ENCODE measurements at places on chromosomes 6 and 20.

DNA sequence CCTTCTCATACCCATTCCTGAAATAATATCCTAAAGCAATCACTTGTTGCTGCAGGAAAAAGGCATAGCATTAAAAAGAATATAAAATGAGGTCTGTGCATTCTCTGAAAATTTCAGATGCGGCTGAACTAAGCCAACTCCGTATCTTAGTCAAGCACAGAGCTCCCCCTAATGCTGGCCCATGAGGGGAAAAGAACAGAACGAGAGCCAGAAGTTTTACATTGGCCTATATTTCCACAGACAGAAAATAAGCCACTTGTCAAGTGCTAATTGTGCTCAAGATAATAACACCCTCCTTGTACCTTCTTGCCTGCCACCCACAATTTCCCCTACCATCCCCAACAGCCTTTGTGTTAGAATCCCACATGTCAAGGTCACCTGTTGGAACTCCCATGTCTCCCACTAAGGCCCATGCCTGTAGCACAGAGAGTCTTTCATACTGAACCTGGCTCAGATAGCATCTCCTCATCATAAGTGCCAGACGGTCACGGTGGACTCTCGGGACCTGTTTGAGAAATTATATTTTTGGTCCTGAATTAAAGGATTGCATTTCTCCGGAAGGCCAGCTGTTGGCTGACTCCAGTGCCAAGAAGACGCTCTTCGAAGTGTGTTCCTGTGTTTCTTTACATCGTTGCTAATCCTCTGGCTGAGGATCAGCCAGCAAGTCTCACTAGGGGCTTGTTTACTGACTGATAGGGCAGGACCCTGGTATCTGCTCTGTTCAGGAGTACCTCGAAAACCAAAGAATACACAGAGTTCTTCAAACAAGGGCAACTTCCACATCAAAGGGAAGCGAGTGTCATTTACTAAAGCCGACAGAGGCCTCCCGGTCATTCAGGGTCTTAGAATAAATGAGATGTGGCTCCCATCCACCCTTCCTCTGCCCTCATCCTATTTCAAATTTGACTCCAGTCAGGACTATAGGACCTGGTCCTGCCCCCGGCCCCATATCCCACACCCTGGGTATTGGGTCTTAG is 183.4 kb upstream of the FBXL4 start:
- DNase-seq, result no peak

GRCh38 chr20:36085686-36086267 is 68.8 kb upstream of the EPB41L1 start:
- DNase-seq, result no peak

DNA sequence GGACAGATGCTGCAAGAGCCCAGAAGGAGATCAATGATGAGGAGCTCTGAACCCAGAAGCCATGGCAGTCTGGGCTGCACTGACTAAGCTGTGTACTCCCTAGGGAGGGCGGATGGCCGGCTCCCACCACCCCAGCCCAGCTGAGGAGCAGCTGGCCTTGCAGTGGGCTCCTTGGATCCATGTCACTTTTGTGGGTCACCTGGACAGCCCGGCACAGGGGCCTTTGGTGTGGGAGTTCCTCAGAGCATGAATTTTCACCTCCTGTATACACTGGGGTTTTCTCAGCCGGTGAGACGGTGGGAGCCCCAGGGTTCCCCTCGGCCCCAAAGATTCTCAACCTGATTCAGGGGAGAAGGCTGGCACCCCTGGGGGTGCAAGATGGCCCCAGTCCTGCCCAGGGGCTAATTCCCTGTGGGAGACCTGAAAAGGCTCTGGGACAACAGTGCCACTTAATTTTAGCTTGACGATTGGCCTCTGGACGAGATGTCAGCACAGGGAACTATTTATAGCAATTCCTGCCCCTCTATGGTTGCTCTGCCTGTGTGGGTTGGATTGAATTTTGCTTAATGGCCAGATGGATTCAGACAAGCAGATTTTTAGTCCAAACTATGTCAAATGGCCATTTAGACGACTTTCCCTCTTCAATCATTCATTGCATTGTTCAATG is 121.6 kb upstream of the PMEPA1 start:
- DNase-seq, result no peak

DNA sequence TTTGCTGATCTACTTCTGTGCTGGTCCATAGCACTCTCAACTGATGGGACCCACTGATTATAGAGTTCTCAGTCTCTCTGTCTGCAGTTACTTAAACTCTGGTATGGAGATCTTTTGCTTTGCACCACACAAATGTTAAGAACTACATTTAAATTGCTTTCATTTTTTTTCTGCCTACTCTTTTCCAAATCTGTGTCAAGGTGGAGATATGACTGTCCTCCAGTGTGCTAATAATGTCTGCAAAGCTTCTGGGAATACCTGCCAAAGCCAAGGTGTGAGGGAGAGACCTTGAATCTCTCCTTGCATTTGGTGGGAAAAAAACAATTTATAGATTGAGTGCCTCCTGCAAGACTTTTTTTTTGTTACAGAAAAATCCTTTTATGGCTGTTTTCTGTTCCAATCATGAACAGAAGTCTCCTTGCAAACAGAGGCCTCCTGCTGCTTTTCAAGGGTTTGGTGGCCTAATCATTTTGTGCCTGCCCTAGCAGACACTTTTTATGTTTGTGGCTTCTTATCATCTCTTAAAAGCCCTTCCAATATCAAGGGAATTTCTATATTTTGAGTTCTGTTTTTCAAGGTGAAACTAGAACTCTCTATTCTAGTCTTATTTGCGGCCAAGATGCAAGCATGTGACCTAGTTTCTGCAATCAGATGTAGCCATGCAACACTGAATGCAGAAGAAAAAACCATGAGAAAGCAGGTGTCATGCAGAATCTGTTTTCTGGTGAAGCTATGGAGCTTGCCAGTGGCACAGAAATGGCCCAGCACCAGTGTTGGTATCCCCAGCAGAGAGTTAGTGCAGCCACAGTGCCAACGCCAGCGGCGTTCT is 23.2 kb upstream of the AKIRIN2 start:
- DNase-seq, result no peak

GRCh38 chr6:126804332-126805064 is 314.0 kb upstream of the RSPO3 start:
- peak; percentile 13 for DNase-seq

- DNase-seq, result no peak
Observed at GRCh38 chr20:49693435-49694171, 20.1 kb downstream of the B4GALT5 start.

DNA sequence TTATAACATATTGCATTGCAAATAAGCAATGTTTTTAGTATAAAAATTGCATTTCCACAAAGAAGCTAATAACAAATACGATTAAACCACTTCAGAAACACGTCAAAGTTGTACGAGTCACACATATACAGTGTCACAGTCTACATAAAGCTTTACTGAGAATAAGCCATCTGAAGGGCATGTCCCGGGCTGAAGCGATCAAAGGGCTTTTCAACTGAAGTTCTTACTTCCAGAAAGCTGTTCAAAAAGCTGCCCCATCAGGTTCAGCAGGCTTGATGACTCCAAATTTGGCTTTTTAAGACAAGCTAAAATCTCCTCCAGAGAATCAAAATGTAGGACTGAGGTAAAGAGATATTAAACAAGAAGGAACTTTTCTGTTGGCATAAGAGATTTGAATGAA is 37.5 kb upstream of the HAO1 start:
- no peak for DNase-seq

GRCh38 chr20:41159547-41159946 is 22.2 kb downstream of the PLCG1 start:
- DNase-seq, result no peak

DNA sequence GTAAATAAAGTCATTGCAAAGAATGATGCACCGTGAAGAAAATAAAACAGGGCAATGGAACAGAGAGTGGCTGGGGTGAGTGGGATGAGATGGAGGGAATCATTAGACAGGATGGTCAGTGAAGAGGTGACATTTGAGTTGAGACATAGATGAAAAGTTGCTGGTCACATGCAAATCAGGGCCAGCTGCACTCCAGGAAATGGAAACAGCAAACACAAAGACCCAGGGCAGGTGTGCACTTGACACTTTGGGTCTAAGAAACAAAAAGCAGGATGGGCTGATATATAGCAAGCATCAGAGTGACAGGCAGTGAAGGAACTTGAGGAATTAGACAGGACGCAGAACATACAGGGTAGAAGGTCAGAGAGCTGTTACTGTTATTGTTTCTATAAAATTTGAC is 171.5 kb upstream of the RIPOR2 start:
- DNase-seq, result no peak

DNA sequence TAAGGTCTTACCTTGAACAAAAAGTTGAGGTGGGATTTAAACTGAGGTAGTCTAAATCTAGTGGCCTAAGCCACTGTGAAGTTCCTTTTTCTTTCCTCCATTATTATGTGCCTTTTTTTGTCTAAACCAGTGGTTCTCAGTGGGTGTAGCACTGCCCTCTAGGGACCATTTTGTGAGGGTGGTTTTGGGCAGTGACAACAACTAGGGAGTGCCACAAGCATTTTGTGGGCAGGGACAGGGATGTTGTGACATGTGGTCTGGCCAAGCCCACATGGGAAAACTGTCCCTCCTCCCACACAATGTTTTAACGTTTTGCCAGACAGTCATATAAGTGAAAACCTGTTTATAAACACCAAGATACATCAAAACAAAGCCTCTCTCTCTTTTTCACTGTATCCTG is 899.4 kb upstream of the FLRT3 start:
- DNase-seq, result no peak

- no peak for DNase-seq
Observed at GRCh38 chr6:4805553-4806336, 29.5 kb downstream of the CDYL start.

DNA sequence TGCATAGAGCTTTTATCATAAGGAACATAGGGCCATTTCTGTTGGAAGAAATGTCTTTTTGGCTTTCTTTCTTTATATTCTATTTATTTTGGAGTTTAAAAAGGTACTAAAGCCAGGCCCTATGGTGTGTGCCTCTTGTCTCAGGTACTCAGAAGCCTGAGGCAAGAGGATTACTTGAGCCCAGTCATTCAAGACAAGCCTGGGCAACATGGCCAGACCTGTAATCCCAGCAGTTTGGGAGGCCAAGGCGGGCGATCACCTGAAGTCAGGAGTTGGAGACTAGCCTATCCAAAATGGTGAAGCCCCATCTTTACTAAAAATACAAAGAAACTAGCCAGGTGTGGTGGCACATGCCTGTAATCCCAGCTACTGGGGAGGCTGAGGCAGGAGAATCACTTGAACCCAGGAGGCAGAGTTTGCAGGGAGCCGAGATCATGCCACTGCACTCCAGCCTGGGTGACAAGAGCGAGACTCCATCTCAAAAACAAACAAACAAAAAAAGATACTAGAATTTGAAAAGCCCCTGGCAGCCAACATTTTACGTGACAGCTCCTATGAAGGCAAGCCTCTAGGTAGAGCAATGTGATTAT is 80.0 kb downstream of the CBFA2T2 start:
- DNase-seq, result no peak

GRCh38 chr6:38776515-38776914 is 61.4 kb downstream of the DNAH8 start:
- no peak for DNase-seq

GRCh38 chr6:45505470-45505869 is 127.7 kb upstream of the SUPT3H start:
- DNase-seq, result no peak

- no peak for DNase-seq
Observed at GRCh38 chr20:57009775-57010174, 256.7 kb downstream of the BMP7 start.

DNA sequence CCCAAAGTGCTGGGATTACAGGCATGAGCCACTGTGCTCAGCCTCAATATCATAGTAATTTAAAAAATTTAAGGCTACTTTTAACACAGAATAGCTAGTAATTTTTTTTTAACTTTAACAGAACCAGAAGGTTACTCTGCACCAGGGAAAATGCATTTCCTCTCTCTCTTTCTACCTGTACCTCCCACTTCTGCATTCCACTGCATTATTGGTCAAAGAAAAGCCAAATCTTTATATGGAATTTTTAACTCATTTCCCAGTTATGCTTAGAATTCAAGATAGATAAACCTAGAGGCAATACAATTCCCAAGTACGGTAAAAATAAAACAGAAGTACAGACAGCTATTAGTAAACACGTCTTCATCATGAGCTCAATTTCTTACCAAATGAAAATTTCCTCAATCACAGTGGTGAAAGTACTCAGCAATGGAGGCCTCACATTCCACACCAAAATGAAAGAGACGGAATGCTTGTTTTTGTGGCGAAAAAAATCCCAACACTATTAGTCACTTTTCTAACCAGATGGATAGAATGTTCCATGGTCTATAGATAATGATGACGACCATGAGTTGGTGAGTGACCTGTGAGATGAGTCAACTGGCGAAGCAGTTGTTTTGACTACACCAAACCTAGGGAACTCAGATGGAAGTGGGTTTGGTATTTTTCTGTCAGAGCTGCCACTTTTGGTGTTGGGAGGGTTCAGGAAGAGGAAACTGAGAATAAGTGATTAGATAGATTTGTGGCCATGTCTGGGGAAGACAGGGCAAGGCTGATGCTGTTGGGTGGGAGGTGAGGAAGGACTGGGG is 104.7 kb upstream of the SGK1 start:
- DNase-seq, result peak; percentile 50

GRCh38 chr6:164795056-164795815 is 514.2 kb downstream of the C6orf118 start:
- DNase-seq, result no peak

DNA sequence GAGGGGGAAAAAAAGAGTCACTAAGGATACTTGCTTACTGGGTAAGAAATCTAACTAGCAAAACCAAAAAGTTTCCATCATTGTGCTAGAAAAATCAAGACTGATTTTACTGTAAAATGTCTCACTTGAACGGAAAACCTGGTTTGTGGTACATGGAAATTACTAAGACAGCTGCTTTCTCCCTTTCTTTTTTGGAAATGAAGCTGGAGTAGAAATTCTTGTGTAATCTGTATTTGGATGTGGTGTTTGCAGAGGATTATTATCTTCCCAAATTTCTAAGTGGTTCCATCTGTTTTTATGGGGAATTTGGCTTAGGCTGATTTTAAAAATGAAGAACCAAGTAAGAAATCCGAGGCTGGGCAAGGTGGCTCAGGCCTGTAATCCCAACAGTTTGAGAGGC is 20.4 kb downstream of the EPB41L2 start:
- no peak for DNase-seq

- no peak for DNase-seq
Observed at GRCh38 chr6:93523365-93523764, 104.0 kb upstream of the EPHA7 start.

DNA sequence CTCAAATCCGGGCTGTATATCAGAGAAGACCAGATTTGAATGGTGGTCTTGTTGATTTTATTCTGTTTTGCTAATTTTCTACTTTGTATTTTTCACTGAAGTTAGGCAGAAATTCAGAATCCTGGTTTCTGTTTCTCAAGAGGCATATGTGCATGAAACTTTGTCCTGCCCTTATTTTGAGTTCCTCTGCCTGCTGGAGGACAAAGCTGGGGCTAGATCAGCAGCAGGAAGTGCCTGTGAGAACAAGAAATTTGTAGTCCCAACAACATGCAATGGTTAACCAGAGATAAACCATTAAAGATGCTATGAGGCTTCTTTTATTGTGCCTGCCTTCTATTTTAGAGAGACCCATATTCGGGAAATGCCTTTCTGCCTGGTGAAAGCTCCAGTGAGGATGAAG is 37.1 kb downstream of the BEND6 start:
- DNase-seq, result no peak

DNA sequence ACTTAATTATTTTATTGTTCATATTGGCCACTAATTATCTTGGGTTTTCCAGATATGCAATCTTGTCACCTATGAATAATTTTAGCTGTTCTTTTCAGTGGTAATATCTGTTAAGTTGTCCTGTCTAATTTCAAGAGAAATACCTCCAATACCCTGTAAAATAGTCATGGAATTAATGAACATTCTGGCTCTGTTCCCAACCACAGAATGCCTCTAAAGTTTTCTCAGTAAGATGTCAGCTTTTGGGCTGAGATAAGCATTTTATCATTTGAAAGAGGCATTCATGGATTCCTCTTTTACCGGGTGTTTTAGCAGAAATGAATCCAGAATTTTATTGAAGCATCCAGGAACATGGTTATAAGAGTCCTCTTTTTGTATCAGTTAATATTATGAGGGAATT is 109.3 kb downstream of the WDR27 start:
- DNase-seq, result no peak
